Activated CD4-positive, CD25-positive, alpha-beta regulatory T cell (primary cell): ENCODE measurements at places on chromosomes 7 and 10.

GRCh38 chr10:119742947-119743648 is 17.2 kb downstream of the INPP5F start:
- DNase-seq = no peak

DNA sequence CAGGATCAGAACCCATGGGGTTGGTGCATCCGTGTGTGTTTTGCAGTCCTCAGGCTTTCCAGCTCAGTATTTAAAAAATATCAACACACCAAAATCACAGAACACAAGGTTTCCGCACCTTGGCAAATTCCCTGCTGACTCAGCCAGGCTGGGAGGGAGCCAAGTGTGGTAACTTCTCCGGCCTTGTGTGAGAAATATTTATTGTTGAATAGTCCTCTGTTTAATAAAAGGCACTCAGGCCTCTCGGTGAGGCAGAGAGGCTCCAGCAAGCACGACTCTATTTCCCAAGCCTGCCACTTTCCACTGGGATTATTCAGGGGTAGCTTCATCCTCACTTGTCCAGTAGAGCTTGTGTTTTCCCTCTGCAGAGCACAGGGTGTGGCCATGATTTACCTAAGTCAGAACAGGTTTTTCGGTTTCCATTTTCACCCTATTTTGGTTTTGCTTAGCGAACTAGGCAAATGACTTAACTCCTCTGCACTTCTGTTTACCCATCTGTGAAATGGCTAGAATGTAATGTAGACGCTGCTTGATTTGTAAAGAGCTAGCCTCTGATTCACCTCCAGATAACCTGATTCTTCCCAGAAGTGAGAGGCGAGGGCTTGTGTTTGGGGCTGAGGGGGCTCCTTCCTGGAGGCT is 13.0 kb upstream of the CHST15 start:
- DNase-seq = no peak

GRCh38 chr7:5636914-5637313 is 144.5 kb downstream of the RNF216 start:
- no peak for DNase-seq

DNA sequence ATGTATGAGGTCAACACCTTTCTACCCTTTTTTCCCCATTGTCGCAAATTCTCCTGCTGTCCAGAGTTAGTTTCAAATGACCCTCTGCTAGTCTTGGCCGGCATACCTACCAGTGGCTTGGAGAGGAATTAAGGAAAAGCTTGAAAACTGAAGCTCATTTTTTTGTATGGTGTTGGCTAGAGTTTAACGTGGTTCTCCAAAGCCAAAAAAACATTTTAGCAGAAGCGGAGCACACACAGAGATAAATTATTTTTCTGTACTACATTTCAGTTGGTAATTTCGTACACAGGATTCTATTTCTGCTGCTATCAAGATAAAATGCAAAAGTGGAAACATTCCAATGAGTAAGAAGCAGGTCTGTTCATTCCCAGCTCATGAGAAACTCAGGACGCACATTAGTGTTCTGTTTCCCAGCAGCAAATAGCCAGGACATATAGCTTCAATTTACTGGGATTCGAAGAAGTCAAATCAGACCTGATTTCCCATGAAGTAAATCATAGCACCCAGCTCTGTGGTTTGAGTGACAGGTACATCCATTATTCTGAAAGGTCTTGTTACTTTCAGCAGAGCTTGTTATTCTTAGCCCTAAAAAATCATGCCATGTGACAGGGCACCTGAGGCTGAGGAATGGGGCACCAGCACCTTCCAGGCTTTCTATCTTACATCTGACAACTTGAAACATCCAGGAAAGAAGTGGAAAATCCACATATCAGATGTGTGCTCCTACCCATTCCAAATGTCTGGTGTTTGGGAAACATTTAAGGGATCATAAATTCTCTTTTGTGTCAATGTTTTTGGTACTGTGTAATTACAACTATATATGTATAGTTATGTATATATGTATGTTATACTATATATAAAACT is 215.9 kb upstream of the C7orf33 start:
- no peak for DNase-seq

DNA sequence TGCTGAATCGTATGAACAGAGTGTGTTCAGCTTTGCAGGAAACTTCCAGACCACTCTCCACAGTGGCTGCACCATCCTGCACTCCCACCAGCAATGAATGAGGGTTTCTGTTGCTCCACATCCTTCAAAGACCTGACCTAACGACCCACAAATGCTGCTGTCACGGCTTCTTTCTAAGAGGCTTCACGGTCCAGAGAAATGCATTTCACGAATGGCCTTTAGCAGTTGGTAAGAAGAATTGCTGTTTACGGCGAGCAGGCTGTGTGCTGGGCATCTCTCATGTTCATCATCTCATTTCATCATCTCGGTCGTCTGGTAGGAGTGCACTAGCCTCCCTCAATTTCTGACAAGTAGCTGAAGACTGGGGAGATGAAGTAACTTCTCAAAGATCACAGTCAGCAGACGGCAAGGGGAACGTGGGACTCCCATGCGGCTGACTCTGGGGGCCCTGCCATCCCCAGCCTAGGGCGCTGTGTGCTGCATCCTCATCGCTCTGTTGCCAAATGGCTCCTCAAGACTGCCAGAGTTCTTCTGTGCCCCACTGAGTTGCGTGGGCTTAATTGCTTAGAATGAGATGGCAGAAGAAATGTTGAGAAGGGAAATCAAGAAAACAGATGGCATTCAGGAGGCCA is 72.9 kb downstream of the ADARB2 start:
- DNase-seq = no peak

- DNase-seq = no peak
Measured at GRCh38 chr10:93454736-93455135, 27.4 kb downstream of the MYOF start.

DNA sequence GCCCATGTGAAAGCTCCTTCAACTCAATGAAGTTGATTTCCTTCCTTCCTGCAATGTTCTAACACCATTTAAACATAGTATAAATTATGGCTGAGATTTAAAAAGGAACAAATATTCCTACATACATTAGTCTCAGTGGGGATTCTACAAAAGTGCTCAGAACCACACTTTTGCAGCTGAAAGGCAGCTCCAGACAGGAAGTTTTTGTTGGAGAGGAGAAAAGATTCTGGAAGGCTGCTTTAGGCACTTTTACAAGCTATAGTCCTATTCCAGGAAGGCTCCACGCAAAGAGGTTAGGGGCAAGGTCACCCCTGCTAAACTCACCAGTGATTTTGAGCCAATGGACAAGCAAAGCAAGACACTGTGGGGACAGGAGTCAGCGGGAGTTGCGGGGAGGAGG is 179.2 kb upstream of the CDCA7L start:
- DNase-seq = no peak

DNA sequence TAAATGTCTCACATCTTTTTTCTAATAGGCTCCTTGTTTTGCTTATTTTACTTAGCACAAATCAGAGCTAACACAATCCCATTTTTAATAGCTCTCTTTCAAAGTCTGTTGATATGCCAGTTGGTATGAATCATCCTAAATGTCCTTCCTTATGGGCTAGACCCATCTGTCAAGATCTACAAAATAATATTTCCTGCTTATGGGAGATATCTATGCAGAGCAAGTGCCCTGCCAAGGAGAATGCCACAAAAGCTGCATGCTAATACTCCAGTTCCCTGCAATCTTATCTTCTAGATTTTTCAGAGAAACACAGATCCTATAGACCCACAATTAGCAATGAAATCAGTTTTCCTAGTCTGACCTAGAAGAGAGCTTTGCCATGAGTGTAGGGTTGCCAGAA is 230.8 kb upstream of the NPVF start:
- DNase-seq = no peak

DNA sequence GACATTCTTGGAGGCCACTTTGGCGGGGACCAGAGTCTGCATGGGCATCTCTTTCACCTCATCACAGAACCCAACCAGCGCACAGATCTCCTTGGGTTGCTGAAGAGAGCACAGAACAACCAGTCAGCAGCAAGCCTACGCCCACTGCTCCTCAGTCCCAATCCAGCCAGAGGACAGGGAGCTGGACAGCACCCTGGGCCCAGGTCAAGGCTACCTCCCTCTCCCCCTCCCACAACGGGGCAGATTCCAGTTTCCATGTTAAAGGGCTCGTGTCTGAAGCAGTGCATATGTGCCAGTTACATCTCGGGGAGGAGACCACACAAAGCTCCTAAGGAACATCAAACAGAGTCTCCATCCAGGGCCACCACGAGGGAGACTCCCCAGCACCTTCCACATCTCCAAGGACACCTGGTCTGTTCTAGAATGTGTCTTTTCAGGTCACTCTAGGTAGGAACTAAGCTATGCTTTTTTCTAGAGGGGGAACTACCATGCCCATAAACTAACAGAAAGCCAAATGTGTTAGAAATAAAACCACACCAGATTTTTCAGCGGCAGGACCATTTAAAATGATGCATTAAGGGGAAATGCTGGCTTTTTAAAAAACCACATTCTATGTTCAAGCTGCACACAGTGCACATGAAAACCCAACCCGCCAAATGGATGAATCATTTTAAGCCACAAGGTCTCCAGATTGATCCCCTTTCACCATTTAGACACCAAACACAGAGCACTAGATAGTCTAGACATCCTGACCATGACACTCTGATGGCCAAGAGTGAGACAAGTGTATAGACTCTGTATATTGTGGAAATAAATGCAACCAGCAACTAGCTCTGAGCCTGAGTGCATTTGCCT is 28.9 kb downstream of the PSAP start:
- DNase-seq = no peak

DNA sequence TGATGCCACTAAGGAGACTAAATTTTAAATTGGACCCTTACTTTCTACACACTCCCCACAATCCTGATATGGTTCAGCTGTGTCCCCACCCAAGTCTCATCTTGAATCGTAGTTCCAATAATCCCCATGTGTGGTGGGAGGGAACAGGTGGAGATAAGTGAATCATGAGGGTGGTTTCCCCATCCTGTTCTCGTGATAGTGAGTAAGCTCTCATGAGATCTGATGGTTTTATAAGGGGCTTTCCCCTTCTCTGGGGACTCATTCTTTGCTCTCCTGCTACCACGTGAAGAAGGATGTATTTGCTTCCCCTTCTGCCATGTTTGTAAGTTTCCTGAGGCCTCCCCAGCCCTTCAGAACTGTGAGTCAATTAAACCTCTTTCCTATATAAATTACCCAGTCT is 18.4 kb upstream of the BET1 start:
- DNase-seq = no peak
